Stimulated activated CD4-positive, alpha-beta T cell treated with anti-CD3 and anti-CD28 coated beads, Interleukin-15, amount 100 ng/mL, for 1 hour (primary cell): ENCODE measurements at places on chromosomes 1 and 21.

GRCh38 chr21:16423921-16424320 lies 694.1 kb downstream of the USP25 start:
- no peak for DNase-seq

GRCh38 chr1:29793101-29793546 lies 556.8 kb downstream of the PTPRU start:
- peak; percentile 14 for DNase-seq

- DNase-seq = no peak
Observed at GRCh38 chr1:38656726-38657125, 202.8 kb downstream of the RRAGC start.

- no peak for DNase-seq
Observed at GRCh38 chr1:197021716-197022115, 44.4 kb downstream of the CFHR5 start.

- DNase-seq = no peak
Observed at GRCh38 chr21:36908260-36908908, 58.1 kb downstream of the HLCS start.

GRCh38 chr1:185155600-185156287 lies 1.0 kb downstream of the TRMT1L start:
- no peak for DNase-seq

GRCh38 chr1:110877776-110878175 lies 4.8 kb downstream of the CD53 start:
- no peak for DNase-seq

GRCh38 chr1:98045211-98045766 lies 124.5 kb upstream of the DPYD start:
- no peak for DNase-seq

- no peak for DNase-seq
Observed at GRCh38 chr1:226457307-226457712, 49.4 kb upstream of the PARP1 start.

DNA sequence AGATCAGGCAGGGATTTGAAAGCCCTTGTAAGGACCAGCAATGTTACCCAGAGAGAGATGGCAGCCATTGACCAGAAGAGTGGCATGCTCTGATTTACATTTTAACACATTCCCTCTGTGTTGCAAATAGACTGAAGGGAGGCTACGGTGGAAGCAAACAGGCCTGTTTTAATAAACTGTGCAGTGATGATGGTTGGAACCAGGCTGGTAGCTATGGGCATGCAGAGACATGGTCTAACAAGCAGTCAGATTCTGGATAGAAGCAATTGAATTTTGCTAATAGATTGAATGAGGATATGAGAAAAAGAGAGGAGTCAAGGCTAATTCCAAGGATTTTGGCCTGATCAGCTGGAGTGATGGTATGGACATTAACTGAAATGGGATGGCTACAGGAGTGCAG lies 32.3 kb upstream of the ZNF648 start:
- DNase-seq = no peak

- no peak for DNase-seq
Observed at GRCh38 chr1:61921435-61921834, 179.2 kb downstream of the PATJ start.

DNA sequence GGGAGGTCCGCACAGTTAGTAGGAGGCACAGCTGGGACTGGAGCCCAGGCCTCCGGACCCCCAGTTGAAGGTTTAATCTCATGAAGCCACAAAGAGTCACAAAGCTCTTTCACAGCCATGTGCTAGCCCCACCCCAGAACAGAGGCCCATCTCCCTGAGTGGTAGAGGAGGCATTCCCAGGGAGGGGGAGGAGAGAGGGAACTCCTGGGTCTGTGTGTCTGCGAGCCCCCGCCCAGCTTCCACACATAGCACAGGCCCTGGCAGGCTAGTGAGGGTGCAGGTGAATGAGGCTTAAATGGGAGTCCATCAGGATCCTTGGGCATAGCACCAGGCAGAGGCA lies 197.8 kb downstream of the MATN1 start:
- DNase-seq = no peak

GRCh38 chr1:228037401-228038386 lies 30.9 kb downstream of the WNT3A start:
- DNase-seq = no peak

DNA sequence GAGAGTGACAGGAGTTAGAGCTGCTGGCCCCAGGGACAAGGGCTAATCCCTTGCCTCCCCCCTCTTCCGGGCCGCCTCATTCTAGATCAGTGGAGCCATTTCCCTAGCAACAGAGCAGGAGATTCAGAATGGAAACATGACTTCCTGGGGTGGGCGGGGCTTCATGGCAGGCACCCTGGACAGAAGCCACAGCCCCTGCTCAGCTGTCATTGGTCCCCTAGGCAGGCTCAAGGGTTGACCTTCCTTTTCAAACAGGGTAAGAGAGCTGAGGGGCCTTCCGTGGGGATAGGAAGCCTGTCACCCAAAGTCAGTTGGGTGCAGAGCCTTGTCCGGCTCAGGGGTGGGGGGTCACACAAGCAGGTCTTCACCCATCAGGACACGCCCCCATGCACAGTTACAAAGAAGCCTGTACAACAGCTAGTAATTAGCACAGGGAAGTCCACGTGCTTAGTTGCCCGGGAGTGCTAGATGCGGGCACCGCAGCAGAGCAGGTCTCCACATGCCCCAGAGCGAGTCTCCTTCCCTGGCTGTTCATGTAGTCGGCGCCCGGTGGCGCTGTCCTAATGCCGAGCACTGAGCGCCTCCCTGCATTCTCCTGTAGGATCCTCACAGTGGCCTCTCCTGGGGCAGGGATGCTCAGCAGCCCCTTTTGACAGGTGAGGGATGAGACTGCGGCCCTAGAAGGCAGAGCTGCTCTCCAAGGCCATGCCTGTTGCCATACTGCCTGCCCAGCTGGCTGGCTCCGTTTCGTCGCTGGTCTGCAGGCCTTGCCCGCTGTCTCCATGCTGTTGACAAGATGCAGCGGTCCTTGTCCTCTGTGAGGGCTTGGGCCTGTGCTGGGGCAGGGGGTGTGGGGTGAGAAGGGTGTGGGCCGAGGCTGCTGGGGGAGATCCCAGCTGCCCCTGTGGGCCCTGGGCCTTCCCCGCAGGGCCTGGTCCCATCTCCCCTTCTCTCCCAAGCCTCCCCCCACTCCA lies 5.1 kb downstream of the TMEM201 start:
- DNase-seq = no peak

- no peak for DNase-seq
Observed at GRCh38 chr1:87291107-87291506, 37.6 kb upstream of the LMO4 start.

DNA sequence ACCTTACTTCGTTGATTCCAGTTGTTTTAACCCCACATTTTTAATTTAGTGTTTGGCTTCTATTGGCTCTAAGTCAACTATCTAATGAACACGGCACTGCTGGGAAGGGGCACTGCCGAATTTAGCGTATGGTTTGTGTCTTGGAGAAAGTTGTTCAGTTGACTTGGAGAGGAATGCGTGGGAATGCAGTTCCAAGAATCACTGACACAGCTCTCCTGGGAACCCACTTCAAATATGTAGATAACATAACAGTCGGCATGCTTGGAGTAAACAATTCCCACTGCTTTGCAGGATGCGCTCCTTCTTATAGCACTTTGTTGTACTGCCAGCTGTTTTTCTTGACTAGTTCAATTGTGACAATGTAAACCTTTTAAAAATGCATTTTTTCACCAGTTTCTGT lies 104.3 kb downstream of the RYR2 start:
- DNase-seq = no peak

DNA sequence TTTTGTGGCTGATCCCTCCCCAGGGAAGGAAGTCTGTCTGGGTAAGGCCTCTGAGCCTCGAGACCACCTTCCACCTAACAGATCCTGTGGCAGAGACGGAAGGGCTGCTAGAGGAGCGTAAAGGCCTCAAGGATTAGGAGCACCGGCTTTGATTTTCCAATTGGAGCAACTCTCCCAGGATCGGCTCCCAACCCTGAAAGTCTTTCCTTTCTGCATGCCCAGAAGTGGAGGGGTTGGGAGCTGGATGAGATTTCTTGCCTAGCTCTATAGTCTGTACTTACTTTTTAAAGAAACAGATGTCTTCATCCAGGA lies 41.4 kb downstream of the ELK4 start:
- DNase-seq = no peak

DNA sequence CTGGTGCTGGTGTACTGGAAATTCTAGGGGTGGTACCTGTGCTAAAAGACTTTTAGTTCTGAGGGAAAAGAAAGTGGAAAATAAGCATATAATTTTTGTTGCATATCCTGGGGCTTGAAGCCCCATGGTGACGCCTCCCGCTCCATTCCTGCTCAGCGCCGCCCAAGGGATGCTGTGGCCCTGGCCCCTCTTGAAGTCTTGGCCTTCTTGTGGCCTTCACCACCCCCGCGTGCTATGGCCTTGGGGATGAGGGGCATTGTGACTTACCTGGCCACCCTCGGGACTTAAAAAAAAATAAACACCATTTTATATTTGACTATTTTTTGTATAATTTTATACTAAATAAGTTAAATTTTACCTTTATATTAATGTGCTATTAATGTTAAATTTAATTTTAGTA lies 15.3 kb downstream of the IFI16 start:
- DNase-seq = no peak

DNA sequence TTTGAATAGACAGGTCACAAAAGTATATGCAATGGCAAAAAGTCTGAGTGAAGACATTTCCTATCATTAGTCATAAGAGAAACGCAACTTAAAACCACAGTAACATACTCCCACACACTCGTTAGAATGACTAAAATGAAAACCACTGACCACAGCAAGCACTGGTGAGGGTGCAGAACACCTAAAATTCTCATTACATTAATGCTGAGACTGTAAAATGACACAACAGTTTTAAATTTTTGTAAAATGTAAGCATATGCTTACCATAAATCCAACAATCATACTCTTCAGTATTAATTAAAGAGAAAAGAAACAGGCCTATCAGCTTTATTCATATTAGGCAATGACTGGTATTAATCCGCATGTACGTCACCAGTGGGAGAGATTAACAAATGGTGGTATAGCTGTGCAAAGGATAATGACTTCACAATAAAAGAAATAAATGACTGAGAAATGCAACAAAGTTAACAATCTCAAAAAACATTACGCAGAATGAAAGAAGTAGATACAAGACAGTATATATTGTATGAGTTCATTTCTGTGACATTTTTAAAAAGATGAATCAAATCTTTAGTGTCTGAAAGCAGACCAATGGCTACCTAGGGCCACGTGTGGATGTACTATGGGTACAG lies 253.5 kb downstream of the AKT3 start:
- DNase-seq = no peak

GRCh38 chr1:74571891-74572290 lies 59.5 kb upstream of the LRRC53 start:
- DNase-seq = no peak

DNA sequence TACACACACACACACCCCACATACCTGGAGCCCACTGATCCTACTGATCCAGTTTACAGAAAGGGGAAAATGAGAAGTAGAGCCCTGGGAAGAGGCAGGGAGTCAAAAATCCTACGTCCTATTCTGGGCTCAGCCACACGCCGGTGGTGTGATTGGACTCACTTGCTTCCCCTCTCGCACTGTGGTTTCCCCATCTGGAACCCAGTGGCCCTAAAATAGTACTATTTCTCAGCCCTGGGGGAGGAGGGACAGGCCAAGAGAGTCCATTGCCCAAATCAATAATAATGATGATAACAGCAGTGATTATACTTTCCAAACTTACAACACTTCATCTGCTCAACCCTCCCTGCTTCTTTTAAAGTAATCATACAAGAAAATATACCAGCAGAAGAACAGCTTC lies 2.9 kb upstream of the PIGR start:
- DNase-seq = no peak

DNA sequence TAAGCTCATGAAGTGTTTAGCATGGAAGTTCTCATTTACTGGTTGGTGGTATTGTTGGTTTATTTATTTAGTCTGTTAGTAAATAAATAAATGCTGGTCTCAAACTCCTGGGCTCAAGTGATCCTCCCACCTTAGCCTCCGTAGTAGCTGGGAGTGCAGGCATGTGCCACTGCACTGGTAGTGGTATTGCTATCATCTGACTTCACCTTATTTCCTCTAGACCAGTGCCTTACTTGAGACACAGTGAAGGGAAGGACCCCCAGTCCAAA lies 1.4 kb upstream of the SLC2A1 start:
- DNase-seq = no peak

- no peak for DNase-seq
Observed at GRCh38 chr1:209504571-209504970, 78.9 kb upstream of the CAMK1G start.

DNA sequence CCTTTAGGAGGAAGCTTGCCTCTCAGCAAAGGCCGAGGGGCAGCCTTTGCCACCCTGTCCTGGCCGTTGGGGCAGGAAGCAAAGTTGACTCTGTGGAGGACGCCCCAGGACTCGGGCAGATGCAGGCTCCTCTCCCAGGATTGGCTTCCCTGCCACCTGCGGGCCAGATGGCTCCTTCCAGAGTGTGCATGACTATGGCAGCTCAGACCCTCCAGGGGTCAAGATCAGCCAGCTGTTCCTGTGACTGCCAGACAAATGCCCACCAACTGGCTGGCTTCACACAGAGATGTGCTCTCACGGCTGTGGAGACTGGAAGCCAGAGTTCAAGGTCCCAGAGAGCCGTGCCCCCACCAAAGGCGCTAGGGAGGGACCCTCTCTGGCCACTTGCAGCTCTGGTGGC lies 87.0 kb upstream of the VAMP3 start:
- DNase-seq = no peak

GRCh38 chr1:20470194-20470593 lies 15.8 kb downstream of the CAMK2N1 start:
- no peak for DNase-seq

DNA sequence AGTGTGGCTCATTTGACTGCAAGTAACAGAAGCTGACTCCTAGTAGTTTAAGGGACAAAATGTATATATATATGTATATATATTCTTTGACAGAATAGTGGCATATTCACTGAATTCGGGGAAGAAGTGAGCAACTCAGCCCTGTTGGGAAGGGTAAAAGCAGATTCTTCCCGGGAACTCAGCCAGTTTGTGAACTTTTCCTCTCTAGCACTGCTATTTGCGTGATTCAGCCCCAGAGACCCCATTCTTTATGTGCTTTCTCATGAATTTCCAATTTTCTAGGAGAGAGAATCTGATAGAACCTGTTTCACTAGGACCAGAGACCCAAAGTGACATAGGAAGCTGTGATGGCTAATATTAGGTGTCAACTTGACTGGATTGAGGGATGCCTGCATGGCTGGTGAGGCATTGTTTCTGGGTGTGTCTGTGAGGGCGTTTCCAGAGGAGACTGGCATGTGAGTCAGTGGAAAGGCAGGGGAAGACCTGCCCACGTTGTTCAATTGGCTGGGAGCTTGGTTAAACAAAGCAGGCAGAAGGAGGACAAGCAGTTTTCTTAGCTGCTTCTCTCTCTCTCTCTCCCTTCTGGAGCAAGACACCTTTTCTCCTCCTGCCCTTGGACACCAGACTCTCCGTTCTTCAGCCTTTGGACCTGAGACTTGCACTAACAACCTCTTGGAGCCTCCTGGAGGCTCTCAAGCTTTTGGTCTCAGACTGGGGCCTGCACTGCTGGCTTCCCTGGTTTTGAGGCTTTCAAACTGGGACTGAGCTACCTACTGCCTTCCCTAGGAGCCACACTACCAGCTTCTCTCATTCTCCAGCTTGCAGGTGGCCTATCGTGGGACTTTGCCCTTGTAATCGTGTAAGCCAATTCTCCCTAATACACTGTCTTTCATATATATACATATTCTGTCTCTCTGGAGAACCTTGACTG lies 93.4 kb upstream of the KCNK1 start:
- DNase-seq = no peak
